Eye (tissue), 1 donor: ENCODE measurements at places on chromosomes 5 and 9.
A peak's percentile ranks its signal among the peaks of the same experiment; 100 is the strongest.

DNA sequence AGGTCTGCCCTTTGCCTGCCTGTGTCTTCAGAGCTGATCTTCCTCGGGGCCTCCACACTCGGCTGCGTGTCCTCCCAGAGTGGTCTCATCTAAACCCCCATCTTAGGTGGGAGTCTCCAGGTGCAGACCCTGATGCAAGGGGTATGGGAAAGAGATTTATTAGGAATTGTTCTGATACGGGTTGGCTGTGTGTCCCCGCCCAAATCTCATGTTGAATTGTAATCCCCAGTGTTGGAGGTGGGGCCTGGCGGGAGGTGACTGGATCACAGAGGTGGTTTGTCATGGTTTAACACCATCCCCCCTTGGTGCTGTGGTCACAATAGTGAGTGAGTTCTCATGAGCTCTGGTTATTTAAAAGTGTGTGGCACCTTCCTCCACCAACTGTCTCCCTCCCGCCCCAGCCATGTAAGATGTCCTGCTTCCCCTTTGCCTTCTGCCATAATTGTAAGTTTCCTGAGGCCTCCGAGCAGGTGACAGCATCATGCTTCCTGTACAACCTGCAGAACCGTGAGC lies 208.4 kb downstream of the AOPEP start:
- no peak for DNase-seq

- peak; percentile 83 for DNase-seq
These were observed at the start of gene SLC6A3 for GRCh38 chr5:1445313-1445688. Gene SLC6A3, minus strand, starts transcription at chr5:1445440. Its CDS starts 2,243 bp downstream, at chr5:1443197.

DNA sequence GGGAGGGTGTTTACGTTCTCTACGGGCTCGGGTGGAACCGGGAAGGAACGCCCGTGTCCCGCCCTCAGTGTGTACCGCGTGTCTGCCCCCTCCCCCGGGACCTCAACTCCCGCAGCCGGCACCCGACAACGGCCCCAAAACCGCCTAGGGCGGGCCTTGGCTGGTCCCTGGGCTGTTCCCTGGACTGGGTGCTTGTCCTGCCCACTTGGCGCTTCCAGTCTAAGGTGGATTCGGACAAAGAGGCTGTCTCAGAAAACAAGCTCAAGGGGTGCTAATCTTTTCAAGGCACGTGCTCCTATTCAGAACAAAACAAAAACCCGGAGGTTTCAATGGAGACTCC lies 379 bp upstream of the CLK4 start:
- DNase-seq: no peak

DNA sequence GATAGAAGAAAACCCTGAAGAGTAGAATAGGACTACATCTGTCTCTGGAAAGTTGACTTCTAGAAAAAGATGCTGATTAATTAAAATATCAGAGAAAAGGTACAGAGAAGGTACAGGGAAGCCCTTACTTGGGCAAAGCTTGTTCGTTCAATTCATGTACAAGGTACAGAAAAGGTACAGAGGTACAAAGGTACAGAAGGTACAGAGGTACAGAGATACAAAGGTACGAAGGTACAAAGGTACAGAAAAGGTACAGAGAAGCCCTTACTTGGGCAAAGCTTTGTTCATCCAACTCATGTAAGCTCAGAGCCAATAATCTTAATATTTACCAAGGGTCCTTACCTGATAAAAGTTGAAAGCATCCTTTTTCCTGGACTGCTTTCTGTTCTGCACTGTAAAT lies 182.3 kb downstream of the PCSK1 start:
- DNase-seq: no peak

DNA sequence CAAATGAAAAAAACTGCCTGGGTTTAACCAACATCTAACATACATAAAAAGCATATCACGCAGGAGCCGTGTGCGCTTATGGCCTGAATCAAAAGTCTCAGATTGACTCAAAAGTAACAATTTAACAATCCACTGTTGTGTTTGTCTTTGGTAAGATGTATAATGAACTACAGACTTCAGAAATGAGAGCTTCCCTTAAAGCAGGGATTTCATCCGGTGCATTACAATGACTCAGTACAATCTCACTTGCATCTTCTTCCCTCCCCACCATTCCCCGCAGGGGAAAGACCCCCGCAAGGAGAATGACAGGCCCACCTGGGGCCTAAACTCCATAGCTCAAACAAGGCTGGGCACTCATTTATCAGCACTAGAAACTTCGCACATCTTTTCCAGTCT lies 1.4 kb downstream of the ZFR start:
- no peak for DNase-seq

DNA sequence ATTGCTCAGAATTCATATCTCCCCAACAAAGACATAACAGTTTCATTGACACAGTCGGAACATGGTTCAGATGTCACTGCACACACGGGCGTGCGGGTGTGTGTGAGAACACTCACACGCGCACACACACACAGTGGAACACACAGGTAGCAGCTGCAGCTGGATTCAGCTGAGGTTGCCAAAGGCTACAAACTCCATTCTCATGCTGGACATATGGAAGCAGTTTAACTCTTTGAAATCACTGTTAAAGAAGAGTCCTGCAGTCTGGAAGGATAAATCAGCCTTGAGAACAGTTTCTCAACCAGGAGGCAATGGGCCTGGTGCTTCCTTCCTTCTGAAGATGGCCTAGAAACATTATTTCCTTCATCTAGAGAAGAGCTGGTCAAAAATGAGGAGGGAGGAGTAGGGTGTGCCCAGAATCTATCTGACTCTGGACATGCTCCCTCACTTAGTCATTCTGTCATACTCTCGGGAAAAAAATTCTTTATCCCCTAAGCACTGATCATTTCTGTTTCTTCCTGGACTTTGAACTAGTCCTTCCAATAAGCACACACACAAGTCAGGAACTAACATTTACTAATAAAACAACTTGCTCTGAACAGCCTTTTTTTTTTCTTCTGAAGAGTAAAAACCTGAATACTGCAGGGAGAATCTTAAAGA lies 160.6 kb downstream of the ZDHHC21 start:
- peak; percentile 22 for DNase-seq

GRCh38 chr9:114180696-114181606 lies 25.6 kb downstream of the COL27A1 start:
- DNase-seq: peak; percentile 67

GRCh38 chr5:179864686-179865085 lies 6.1 kb upstream of the MRNIP start:
- no peak for DNase-seq

DNA sequence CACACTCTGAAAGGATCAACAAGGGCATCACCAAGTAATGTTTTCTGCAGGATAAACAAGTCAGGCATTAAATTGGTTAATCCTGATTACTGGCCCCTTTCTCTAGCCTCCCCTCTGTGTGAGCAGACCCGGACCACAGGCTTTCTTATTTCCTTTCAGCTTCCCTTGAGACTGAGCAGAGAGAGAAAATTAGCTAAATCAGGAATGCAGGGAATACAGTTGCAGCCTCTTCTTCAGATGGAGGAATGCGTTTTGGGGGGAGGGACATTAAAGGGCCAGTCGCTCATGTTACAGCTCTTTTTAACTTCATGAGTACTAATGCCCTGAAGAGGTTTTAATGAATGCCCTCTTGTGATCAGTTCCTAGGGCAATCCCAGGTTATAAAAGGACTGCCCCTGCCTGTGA lies 19.8 kb downstream of the PCDHAC2 start:
- peak; percentile 77 for DNase-seq

- DNase-seq: no peak
These were observed 2.8 kb upstream of the PRLR start for GRCh38 chr5:35233121-35233520.

GRCh38 chr5:83553000-83553486 lies 81.5 kb downstream of the VCAN start:
- DNase-seq: no peak

GRCh38 chr9:93058355-93059010 lies at the start of gene SUSD3:
Gene SUSD3, plus strand, starts transcription at chr9:93058701. Its CDS starts 42 bp downstream, at chr9:93058743.
- DNase-seq: peak; percentile 76

- no peak for DNase-seq
These were observed 1537.6 kb upstream of the CDH9 start for GRCh38 chr5:28576022-28576421.

GRCh38 chr5:72328172-72328571 lies 8.0 kb downstream of the PTCD2 start:
- DNase-seq: no peak

DNA sequence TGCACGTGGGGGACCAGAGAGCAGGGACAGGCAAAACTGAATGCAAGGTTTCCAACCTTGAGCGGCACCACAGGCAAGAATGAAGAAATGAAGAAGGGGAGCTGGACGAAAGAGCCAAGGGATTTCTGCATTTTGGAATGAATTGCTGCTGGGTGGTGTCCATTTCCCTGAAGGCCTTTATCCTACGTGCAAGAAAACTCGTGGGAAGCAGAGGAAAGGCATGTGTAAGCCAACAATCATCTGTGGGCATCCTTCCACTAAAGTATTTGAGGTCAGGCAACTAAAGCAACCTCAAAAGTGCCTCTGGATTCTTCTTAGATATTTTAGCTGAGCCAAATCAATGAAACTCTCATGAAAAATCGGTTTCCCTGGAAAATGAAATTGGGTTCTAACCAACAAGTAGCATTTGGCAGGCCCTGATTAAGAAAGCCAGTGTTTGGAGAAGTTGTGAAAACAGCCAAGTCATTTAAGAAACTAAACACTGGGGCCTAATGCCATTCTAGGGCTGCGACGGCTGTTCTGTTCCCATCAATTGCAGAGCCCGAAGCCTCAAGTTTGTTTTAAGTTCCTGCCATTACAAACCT lies 4.7 kb upstream of the TGFBI start:
- DNase-seq: no peak

DNA sequence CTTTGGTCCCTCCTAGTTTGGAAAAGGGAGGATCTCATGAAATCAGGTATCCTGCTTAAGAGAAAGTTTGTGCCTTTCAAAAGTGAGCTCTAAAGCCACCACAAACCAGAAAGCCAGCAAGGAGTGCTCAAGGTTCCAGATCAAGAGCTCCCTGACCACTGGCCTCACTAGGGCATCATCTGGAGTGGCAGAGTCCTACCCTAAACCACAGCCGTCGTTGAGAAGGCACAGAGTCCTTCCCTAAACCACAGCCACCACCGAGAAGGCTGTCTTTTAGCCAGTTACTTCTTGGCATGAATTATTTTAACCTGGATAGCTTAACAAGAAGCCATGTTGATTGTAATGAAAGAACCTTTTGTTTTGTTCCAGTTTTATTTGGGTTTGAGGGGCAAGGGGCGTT lies 102.9 kb downstream of the FRMD3 start:
- no peak for DNase-seq

- no peak for DNase-seq
These were observed 2.8 kb downstream of the FAM174A start for GRCh38 chr5:100537946-100538345.

GRCh38 chr5:7396713-7397454 lies 946 bp downstream of the ADCY2 start:
- DNase-seq: peak; percentile 79

DNA sequence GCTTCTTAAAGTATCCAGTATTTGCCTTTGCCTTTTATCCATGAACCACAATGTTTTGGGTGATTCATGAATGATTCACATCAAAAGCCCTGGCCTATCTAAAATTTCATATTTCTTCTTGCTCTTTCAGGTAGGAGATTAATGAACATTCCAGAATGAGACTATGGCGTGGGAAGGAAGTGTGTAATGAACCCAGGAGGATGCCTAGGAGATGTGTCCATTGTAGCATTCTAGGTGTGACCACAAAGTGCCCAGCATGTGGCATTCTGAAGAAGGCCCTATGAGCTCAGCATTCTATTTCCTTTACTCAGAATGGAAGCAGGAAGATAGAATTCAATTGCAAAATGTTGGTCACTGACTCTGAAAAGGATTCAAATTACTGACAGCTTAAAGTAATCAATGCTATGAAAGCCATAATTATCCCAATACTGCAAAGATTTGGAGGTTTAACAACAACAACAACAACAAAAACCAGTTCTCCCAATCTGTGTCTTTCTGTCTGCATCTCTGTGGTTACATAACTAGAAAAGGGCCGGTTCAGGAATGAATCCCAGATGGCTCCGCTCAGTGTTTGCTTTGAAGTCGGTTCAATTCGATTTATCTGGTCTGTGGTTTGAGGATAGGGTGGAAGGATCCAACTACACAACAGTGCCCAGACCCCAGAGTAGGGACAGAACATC lies 126.7 kb downstream of the FOXD1 start:
- peak; percentile 48 for DNase-seq

GRCh38 chr5:79959407-79959806 lies 31.7 kb downstream of the MTX3 start:
- DNase-seq: no peak

GRCh38 chr9:2271426-2271825 lies 256.3 kb downstream of the SMARCA2 start:
- no peak for DNase-seq

GRCh38 chr9:116689486-116690032 lies 2.5 kb downstream of the TRIM32 start:
- DNase-seq: no peak

GRCh38 chr9:26812217-26812616 lies 80.4 kb downstream of the CAAP1 start:
- DNase-seq: no peak

- no peak for DNase-seq
These were observed 47.8 kb upstream of the NEURL1B start for GRCh38 chr5:172593306-172593705.

GRCh38 chr5:641331-641765 lies 29.2 kb downstream of the CEP72 start:
- no peak for DNase-seq

- DNase-seq: peak; percentile 49
These were observed 584.4 kb upstream of the ACO1 start for GRCh38 chr9:31799953-31800609.

GRCh38 chr5:72064801-72065570 lies 42.3 kb upstream of the MAP1B start:
- DNase-seq: peak; percentile 78

- no peak for DNase-seq
These were observed 338.2 kb downstream of the BNC2 start for GRCh38 chr9:16532272-16532671.

DNA sequence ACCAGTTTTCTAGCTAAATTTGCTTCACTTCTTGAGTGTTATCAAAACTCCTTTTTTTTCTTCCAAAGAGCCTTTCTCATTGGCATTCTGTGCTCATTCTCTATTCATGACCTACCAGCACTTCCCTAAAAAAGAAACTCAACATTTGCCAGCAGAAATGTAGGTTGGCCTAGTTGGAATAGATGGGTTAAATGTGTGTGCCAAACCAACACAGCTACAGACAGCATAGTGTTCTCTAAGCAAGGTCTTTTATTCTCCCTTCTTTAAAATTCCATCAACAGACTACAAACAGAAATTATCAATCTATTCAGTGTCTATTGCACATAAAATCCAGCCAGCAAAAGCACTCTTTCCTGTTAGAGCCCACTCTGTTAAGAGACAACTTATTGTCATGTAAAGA lies 255.8 kb upstream of the PUM3 start:
- no peak for DNase-seq

GRCh38 chr5:178325679-178326373 lies 93.2 kb upstream of the PHYKPL start:
- peak; percentile 76 for DNase-seq

GRCh38 chr5:124043456-124043855 lies 531.5 kb downstream of the CSNK1G3 start:
- DNase-seq: no peak

DNA sequence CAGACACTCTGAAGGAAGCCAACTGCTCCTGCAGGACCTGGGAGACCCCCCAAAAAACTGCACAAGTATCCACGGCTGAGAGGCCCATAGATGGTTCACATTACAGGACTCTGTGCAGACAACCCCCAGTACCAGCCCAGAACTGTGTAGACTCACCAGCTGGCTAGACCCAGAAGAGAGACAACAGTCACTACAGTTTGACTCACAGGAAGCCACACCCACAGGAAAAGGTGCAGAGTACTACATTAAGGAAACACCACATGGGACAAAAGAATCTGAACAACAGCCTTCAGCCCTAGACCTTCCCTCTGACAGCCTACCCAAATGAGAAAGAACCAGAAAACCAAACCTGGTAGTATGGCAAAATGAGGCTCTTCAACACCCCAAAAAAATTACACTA lies 281.2 kb upstream of the RGMB start:
- DNase-seq: no peak
